ENCODE measurements at places on chromosomes 11 and 22. TPM values are rescaled to one million over a fixed set of nuclear protein-coding genes. Genes with fewer than 3 reads are reported as not detected.

SMIM35 gene
- total RNA-seq = not detected

CREB3L1 gene
- 11.3 TPM for total RNA-seq

TRMT2A gene
- total RNA-seq = 14.7 TPM

- DNase-seq = peak; percentile 15
Measured at GRCh38 chr11:112172362-112172994, 2.8 kb upstream of the BCO2 start.

DNA sequence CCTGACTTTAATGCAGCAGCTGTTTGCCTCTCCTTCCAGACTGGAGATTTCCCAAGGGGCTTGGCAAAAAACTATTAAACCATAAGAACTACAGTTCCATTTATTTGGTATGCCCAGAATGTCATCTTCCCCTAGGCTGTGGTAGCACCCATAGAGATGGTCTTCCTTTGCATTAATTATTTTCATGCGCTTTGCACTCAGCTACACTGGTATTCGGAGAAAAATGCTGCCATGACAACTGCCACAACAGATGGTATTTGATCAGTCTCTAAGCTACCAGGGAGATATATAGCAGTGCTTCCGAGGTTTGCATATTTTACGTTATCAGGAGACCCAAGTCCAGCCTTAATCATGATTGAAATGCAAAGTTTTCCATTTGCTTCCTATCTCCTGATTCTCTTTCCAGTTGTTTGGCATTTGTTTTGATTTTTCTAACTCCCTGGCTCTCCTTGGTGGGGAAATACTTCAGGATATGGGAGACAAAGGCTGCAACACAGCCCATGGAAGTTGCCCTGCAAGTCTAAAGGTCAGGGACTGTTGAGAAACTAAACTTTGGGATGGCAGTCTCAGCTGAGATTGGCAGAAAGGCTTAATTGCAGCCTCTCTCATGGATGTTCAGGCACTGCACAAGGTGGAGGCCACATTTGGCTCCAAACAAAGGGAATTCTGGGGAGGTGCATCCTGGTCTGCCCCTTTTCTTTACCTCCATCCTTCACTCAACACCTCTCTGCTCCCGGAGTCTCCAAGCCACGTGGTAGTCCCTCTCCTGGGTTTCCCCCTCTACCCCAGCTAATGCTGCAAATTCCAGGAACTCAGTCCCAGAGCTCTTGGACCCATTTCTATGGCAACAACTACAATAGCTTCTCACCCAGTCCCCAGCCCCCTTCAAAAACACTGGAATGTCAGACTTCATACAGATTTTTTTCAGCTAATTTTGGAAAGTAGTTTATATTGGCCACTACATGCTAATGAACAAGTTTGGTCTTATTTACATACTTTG is 151.8 kb downstream of the NAV2 start:
- peak; percentile 25 for DNase-seq

DNA sequence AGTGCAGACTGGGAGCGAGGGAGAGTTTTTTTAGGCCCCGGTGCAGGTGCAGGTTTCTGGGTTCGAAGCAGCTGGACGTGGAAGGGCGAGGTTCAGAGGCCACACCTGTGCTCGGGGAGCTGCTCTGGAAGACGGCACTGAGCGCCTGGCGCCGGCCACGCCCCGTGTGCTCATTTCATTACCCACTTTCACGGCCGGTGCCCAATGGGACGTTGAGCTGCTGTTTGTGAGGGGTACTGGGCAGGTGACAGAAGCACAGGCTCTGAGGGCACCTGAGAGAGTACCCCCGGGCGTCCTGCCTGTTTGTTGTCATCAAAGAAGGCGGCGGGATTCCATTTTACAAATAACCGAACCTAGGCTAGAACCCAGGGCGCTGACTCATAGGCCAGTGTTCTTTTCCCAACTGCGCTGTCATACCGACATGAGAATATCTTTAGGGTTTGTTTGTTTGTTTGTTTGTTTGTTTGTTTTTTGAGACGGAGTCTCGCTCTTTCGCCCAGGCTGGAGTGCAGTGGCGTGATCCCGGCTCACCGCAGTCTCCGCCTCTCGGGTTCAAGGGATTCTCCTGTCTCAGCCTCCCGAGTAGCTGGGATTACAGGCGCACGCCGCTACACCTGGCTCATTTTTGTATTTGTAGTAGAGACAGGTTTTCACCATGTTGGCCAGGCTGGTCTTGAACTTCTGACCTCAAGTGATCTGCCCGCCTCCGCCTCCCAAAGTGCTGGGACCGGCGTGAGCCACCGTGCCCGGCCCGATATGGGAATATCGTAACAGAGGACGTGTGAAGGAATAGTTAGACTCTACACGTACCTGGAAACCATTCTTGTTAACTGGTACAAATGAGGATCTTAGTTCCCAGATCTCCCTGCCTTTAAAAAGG is 16.6 kb upstream of the SPTBN2 start:
- no peak for DNase-seq

- DNase-seq = no peak
Measured at GRCh38 chr11:32758291-32758690, 36.2 kb downstream of the CCDC73 start.

DNA sequence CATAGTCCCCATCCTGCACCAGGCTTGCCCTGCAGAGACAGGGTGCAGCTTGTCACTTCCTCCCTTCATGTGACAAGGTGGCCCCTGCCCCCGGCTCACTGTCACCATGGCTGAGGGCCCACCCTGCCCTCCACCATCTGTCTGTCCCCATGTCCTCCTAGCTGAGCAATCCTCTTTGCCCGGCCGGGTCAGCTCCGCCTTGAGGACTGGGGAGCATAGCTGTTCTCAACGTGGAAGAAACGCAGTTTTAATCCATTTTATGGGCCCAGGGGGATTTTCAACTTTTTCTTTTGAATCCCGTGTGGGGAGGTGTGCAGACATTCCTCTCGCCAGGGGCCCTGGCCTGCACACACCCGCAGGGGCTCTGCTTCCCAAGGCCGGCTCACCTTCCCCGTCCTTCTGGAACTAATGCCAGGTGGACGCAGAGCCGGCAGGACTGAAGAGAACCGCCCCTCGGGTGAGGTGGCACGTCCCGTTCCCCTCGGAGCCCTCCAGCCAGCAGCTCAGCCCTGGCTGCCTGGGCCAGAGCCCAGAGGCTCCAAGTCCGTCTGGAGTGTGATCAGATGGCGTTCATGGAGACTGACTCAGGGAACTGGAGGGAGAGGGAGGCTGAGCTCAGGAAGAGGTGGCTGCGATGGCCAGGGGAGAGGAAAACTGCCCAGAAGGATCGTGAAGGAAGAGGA is 1108.7 kb downstream of the BRD1 start:
- no peak for DNase-seq

GRCh38 chr22:27283714-27284113 is 517.8 kb downstream of the MN1 start:
- DNase-seq = peak; percentile 72

DNA sequence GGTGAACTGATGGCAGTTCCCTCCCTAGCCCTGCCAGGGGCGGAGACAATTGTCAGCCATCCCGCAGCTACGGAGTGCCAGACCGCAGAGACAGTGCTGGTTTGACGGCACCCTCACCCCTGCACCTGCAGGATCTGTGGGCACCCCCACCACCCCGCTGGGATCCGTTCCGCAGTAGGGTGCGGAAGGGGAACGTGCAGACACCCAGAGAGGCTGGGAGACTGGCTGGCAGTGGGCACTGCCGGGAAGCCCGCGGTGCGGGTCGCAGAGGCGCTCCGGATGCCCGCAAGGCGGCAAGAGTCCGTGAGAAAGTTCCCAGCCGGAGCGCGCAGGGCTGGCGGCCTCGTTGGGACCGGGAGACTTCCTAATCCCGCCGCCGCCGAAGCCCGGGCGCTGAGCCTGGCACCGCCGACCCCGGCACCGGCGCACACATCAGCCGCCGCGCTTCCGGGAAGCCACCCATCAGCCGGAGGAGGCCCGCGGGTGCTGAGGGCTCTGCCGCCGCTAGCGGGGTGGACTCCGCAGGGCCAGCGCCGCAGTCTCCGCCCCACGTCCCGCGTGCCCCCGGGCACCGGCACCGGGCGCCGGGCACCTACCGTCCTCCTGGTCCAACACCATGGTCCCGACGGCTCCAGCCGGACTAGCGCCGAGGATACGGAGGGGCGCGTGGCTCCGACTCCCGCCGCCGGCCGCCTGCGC is 4.3 kb upstream of the LMO1 start:
- DNase-seq = no peak

DNA sequence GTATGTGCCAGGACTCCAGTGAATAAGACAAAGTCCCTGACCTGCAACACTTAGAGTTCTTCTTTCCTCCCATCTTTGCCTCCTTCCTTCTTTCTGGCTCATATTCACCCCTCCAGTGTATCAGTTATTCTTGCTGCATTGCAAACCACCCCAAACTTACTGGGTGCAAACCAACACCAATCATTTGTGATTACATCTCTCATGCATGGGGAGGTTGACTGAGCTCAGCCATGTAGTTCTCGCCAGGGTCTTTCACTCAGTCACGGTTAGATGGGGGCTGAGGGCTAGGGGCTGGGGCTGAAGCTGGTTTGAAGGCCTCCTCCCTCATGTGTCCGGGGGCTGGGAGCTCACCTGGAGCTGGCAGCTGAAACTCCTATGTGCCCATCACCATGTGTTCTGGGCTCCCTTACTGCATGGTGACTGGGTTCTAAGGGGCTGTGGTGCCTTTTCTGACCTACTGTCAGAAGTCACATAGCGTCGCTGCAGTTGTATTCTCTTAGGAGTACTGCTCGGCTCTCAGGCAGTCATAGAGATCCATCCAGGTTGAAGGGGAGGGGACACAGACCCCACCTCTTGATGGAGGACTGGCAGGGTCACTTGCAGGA is 35.0 kb upstream of the CACNG2 start:
- DNase-seq = no peak

DNA sequence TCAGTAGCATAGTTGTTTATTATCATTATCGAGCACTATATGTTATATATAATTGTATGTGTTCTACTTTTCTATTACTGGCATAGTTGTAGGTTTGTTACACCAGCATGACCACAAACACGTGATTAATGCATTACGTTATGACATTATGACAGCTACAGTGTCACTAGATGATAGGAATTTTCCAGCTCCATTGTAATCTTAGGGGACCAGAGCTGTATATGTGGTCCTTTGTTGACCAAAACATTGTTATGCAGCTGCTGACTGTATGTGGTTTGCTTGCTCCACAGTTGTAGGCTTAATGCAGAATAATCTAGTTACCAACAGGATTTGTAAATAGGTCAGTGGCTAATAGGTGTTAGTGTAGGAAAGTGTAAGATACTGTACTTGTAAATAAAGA is 66.1 kb downstream of the HSD17B12 start:
- DNase-seq = no peak

DNA sequence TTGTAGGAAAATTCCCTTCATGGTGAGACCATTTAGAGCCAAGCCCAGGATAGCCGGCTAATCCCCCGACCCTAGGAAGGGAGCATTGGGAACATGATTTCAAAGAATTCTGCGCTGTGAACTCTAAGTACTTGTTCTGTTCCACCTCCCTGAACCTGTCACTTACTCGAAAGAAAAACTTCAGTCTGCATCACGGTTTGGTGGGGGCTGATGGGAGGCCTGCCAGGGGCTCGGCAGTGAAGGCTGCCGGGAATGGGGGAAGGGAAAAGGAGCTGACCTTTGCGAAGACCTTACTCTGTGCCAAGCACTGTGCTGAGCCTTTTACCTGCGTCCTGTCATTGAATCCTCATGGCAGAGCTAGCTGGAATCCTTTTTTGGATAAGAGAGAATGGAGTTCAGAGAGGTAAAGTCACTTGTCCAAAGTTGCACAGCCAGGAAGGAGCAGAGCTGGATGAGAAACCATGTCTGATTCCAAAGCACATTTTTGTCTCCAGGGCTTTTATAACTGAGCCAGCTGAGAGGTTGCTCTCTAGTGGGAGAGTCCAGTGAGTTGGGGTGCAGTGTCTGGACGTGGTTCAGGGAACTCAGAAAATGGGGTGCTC is 15.4 kb downstream of the RASD2 start:
- DNase-seq = no peak

- no peak for DNase-seq
Measured at GRCh38 chr11:100793525-100793924, 106.4 kb downstream of the ARHGAP42 start.

DNA sequence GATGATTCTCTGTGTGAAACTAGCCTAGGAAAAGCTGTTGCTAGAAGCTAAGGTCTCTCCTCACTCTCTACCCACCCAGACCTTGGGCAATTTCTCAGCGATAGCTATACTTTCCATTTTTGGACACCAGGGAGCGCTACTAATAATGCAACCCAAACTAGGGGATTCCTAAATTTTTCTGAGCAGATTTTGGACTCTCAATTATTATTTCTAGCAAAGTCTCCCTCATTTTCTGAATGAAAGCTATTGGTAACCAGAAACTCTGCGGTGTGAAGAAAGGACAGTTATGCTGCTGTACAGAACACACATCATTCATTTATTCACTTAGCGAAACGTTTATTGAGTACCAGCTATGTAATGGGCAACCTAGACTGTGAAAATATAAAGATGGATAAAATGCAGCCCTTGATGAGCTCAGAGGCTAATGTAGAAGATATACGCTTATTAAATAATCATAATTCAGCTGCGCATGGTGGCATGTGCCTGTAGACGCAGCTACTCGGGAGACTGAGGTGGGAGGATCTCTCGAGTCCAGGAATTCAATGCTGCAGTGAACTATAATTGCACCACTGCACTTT is 6.1 kb upstream of the STIM1 start:
- DNase-seq = peak; percentile 47

DNA sequence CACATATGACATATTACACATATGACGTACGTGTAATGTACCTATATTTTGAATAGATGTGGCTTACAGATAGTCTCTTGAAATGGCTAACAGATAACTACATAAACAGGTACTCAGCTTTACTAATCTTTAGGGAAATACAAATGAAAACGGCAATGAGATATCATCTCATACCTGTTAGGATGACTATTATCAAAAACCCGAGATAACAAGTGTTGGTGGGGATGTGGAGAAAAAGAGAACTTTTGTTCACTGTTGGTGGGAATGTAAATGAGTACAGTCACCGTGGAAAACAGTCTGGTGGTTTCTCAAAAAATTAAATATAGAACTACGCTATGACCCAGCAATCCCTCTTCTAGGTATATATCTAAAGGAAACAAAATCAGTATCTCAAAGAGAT is 247.6 kb downstream of the ETS1 start:
- no peak for DNase-seq

- DNase-seq = no peak
Measured at GRCh38 chr22:17867160-17867785, 93.0 kb upstream of the BID start.

DNA sequence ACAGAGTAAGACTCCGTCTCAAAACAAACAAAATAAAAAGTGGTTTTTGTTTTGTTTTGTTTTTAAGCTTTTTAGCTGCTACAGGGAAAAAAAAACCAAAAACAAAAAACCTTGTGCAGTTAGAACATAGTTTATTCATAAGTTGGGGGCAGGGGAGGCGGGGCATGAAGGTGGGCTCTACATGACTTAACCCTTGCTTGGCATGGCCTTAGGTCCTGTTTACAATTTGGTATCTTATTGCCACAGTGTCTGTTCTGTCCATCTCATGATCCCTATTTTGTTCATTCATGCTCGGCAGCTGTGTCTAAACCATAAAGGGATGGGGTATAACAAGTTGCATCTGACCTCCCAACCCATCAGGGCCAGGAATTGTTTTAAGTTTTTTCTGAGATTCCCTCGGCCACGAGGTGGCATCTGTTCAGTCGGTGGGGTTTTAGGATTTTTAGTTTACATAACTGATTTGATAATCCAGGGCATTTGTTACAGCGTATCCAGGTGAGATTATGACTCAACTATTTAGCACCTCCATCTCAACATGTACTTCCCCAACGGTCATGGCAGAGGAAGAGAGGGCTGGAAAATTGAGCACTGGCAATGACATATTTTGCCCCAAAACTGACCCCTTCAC is 6.9 kb downstream of the AP5B1 start:
- no peak for DNase-seq

All from RPMI7951 (cell line).